ENCODE measurements at places on chromosomes 12 and 14.
A peak's percentile ranks its signal among the peaks of the same experiment; 100 is the strongest.

- DNase-seq: no peak
These were observed 82.1 kb downstream of the TSPAN8 start for GRCh38 chr12:71075743-71076142.

- no peak for DNase-seq
These were observed 139.8 kb upstream of the LGR5 start for GRCh38 chr12:71299541-71300376.

- no peak for DNase-seq
These were observed 939 bp downstream of the NPC2 start for GRCh38 chr14:74491956-74492775.

- no peak for DNase-seq
These were observed 27.2 kb downstream of the NGB start for GRCh38 chr14:77243853-77244252.

GRCh38 chr14:89387922-89388685 is 28.9 kb downstream of the FOXN3 start:
- no peak for DNase-seq

DNA sequence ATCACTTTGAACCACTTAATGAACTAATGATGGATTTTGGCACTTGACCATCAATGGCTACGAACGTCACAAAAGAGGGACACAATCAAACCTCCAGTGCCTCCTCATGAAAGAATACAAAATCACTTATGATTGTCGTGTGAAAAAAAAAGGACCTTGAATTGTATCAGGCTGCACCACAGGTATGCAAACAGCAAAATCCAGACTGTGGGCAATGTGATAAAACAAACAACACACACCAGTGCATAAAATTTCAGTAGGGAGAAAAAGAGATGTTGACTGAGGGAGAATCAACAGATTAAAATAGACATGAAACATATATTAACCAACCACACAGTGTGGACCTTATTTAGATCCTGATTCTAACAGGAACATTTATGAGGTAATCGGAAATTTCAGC is 2.6 kb downstream of the TSPAN8 start:
- DNase-seq: no peak

GRCh38 chr14:50954811-50955372 is 10.6 kb upstream of the PYGL start:
- DNase-seq: no peak

DNA sequence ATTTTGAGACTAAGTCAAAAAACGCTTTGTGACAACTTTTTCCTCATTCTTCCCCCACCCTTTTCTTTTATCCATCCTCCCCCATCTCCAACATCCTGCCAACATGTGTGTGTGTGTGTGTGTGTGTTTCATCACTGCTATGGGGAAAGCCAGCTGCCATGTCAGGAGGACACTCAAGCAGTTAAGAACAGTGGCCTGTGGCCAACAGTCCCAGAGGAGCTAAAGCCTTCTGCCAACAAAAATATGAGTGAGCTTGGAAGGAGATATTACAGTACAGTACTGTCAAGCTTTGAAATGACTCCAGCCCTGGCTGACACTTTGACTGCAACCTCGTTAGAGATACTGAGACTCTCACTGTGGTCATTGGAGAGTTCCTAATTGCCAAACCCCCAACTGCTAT is 5.0 kb upstream of the CSRP2 start:
- DNase-seq: peak; percentile 62

DNA sequence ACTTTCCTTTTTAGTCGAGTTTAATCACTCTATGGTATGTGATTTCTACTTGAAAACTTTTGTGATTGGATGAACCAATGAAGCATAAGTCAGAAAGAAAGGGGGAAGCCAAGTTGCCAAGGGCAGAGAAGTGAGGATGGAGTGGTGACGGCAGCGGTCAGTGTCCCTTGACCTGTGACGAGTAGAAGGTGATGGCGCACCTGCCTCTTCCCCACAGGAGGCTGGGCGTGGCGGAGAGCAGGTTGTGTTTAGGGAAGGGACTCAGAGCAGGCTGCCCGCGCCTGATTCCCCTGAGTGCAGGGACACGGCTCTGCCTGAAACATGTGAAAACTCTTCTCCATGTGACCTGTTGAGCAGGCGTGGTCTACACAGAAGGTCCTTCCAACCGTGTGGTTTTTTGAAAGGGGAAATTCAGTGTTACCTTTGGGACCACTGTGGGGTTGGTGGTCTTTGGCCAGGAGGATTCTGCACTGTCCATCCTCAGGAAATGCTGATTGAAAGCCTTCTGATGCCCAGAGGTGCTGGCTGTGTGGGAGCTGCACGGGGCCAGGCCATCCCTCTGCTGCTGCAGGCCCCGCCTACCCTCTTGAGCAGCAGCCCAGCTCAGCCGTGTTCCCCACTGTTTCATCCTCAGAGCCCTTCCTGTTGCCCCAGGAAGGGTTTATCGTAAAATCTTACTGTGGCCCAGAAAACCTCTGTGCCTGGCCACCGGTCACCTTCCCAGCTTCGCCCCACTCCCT is 23.5 kb upstream of the AMN start:
- no peak for DNase-seq

- no peak for DNase-seq
These were observed 178.0 kb downstream of the GRIP1 start for GRCh38 chr12:66500841-66501240.

DNA sequence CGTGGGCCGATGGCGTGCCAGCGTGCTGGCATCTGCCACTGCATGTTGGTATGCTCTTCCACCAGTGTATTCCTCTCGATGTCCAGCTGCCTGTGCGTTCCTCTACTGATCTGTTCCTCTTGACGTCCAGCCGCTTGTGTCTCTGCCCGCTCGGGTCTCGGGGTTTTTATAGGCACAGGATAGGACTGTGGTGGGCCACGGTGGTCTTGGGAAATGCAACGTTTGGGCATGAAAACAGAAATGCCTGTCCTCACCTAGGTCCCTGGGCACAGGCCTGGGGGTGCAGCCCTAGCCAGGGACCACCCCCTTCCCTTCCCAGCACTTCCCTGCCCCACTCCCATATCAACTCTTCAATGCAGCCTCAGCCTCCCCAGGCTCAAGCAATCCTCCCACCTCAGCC is 10.3 kb upstream of the GALNT6 start:
- no peak for DNase-seq

GRCh38 chr12:99917711-99918402 is 66.9 kb downstream of the ANKS1B start:
- no peak for DNase-seq

DNA sequence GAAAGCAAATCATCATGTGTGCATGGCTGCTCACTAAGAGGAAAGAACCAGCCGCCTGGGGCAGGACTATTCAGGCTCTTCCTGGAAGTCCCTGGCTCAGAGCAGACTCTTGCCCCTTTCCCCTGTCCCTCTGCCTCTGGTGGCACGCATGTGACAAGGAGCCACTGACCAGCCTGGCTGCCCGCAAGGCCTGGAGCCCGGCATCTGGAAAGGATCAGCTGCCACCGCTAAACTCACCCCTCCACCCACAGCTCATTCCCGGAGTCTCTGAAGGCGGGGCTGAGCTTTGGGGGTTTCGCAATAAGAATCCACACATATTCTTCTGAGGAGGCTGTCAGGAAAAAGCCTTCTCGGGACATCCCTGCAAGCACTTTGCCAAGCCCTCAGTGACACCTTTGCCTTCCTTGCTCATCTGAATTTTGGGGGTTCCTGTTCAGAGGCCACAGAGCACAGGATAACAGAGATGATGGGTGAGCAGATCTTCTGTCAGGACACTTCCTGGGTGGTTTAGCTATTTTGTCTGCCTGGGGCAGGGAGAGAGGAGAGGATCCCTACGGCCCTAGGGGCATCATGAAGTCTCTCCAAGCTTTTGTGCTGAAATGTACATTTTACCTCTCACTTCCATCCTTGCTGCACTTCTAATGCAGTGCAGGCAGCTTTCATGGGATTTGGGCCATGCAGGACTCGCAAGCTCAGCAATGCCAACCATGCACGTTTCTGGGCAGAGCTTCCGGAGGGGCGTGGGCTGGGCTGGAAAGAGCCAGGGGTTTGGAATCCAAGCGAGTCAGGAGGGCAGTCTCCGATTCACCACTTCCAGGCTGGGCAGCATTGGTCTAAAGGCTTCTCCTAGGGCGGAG is 124.8 kb upstream of the MAP1LC3B2 start:
- peak; percentile 77 for DNase-seq

DNA sequence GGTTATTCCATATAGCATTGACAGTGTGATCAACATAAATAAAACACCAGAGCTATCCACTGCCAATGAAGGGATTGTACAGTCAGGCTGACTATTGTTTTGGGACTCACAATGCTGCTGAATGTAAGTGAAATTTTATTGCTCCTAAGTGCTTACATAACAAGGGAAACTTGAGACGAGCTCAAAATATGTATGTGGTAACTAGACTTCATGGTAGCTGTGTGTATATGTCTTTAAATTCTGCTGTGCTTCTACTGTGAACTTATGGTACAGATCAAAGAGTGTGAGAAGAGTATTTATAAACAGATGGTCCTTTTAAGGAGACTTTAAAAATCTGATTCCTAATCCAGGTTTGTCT is 6.9 kb downstream of the FLRT2 start:
- no peak for DNase-seq

- no peak for DNase-seq
These were observed 39.8 kb downstream of the IFNG start for GRCh38 chr12:68119724-68120211.

- no peak for DNase-seq
These were observed 11.1 kb upstream of the CMAS start for GRCh38 chr12:22034709-22035506.

DNA sequence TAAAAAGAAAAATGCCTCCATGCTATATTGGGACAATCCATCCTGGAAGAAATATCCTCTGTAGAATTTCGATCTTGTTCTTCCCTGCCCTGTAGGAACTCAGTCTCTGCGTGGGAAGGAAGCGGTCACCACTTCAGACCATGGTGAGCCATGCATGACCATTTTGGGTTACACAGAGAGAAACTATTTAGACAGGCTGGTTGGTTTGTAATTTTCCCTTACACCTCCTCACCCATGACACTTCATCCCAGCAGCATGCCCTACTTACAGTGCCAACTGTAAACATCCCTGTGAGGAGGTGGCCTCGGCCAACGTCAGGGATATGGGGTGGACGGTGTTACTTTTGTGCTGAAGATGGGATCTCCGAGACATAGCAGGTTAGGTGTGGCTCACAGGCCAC is 121.4 kb downstream of the SMOC1 start:
- DNase-seq: no peak

DNA sequence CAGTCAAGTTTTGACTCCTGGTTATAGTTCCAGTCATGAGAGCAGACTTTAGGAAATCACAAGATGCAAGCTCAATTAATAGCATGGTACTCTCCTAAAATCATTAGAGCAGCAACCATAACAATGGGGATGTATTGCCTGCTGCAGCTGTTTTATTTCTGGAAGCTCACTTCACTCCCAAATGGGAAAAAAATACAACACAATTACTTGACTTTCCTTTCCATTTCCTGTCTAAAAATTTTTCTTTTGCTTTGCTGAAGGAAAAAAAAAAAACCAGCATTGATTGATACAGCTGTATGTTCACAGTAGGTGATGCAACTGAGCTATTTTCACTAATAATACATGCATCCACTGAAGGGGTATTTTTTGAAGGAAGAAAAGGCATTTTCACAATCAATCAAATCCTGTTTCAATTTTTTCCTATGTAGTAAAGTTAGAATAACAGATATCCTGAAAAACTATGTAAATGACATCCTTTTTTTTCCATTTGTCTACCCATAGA is 143.9 kb upstream of the NOVA1 start:
- DNase-seq: no peak

DNA sequence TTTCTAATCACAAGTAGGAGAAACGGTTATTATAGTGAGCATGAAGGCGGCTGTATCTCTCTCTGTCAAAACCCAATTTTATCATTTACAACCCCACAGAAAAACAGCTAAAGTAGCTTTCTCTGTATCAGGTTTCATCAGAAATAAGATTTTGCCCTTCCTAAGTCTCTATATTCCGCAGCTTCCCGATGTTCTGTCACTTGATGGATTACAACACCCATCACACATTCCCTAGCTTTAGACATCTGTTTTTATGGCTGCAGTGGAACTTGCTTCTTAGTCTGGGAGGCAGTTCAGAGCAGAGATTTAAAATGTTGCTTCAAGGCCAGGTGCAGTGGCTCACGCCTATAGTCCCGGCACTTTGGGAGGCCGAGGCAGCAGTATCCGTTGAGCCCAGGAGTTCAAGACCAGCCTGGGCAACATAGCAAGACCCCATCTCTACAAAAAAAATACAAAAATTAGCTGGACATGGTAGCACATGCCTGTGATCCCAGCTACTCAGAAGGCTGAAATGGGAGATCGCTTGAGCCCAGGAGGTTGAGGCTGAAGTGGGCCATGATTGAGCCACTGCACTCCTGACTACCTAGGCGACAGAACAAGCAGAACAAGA is 27.6 kb upstream of the FOXN3 start:
- DNase-seq: no peak

DNA sequence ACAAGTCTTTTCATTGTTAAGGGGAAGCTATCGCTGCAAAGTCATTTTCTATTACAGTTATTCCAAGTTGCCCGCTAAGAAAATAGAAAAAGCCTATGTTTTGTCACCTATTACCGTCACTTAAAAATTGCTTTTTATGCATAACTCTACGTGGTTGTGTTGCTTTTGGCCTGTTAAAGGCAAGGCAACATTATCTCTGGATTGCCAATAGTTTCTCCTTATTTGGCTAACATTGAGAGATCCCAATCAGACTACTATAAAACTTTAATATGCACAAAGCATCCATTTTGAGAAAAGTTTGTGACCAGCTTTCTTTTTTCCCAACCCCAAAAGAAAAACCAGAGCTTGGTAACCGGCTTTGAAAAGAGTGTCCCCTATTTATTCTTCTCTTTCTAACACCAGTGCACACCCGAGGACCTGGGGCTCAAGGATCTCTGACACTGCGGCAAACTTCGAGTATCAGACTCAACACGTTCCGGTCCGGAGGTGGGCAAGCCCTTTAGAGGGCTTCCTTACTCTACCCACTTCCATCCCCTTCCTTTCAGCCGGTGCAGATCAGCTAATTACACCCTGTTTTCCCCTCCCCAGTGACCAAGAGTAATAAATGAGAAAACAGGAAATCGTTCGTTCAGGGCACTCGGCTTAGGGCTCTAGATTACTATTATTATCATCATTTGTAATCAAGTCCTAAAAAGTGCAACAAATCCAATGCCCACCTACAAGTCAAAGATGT is 1.2 kb downstream of the PPP1R12A start:
- no peak for DNase-seq

DNA sequence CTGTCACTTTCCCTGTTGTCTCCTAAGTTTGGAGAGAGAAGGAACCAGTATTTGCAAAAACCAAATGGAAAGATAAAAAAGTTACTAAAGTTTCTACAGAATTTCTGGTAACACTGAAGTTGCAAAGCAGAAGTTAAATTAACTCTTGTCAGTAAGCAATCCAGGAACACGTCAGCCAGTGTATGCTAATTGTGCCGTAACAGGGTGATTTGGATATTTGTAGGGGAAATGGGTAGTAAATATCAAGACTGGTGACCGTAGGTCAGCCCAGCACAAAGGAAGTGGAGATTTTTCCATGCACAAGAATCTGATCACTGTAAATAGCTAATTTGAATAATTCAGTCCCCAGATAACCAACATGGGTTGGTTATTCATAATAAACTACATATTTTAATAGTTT is 2.3 kb downstream of the CDKN1B start:
- no peak for DNase-seq

- no peak for DNase-seq
These were observed 12.2 kb upstream of the CDK17 start for GRCh38 chr12:96412431-96412830.
